ENCODE measurements at places on chromosomes 6 and 20.

DNA sequence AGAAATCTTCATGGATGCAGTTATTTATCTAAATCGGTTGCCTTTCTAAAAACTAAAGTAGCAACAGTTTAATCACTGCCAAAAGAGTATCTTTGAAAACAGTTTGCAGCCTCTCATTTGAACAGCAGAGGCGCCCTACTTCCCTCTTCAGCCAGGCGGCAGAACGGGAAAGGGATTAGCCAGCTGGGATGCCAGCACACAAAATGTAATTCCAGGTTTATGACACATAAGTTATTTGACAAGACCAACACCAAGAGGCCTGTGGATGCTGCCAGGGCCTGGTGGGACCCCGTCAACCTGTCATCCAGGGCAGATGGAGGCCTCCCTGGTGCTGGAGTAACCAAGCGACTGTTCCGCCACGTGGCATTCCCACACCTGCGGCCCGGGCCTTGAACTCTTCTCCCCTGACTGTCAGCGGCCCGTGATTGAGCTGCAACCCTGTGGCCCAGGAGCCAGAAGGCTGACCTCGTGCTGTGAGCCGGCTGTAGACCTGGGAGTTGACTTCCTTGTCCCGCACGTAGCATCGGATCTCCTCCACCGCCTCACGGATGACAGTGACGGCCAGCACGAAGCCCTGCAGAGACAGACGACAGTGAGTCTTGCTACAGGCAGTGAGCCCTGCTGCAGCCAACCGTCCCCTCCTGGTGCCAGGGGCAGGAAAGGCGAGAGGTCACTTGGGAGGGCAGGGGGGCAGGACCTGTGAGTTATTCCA, 55.5 kb downstream of the ATP9A start:
- no peak for DNase-seq

- no peak for DNase-seq
Observed at GRCh38 chr6:11580686-11581405, 43.3 kb downstream of the TMEM170B start.

DNA sequence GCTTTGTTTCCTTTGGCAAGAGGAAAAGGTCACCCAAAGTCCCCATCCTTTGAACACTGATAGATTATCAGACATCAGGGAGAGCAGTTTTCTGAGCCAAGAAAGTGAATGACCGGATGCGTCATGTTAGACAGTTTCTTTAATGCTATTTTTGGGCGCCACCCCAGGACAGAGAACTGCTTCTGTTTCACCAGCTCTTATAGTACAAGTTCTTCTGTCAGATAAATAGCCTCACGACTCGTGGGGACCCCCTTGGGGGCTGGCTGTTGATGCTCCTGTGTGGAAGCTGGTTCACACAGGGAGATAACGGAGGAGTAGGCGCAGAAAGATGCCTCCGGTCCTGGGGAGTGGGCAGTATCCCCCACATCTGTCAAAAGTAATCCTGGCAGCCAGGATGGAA, 54.6 kb downstream of the NPEPL1 start:
- no peak for DNase-seq

- DNase-seq = peak; percentile 41
Observed at GRCh38 chr20:46021361-46022359, 7.4 kb upstream of the SLC12A5 start.

- no peak for DNase-seq
Observed at GRCh38 chr20:63139837-63140236, 76.1 kb downstream of the YTHDF1 start.

- peak; percentile 59 for DNase-seq
Observed at GRCh38 chr6:14660806-14661579, 543.4 kb downstream of the CD83 start.

DNA sequence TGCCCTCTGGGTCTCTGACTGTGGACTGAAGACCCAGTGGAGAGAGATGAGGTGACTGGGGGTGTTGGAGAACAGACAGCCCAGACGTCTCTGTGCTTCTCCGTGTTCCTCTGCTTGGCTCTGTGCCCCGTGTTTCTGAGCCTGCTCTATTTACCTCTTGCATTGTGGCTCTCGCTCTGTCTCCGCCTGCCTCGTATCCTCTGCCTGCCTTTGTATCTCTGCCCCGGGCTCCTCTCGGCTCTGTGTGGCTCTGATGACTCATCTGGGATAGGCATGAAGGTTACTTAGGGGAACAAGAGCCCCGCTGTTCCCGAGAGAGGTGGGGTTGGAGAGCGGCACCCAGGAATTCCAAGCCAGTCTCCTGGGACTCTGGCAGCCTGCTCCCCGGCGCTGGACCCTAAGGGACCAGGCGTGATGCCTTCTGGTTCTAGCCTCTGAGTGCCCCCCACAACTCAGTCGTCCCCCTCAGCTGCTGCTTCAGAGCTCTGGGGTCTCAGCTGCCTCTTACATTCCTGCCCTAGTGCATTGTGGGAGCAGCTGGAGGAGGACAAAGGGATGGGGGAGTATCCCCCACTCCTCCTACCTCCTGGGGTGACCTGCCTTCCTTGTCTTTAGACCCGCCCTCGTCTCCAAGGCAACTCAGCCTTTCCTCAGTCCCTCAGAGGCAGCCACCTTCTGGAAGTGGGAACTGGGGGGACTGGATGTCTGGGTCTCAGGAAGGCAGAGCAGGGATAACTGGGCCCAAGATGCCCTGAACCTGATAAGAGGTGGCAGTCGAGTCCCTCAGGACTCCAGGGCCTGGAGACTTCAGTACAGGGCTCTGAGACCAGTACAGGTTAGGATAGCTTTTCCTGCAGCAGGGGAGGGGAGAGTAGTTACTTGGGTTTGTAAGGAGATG, 1.9 kb downstream of the DDR1 start:
- DNase-seq = no peak

DNA sequence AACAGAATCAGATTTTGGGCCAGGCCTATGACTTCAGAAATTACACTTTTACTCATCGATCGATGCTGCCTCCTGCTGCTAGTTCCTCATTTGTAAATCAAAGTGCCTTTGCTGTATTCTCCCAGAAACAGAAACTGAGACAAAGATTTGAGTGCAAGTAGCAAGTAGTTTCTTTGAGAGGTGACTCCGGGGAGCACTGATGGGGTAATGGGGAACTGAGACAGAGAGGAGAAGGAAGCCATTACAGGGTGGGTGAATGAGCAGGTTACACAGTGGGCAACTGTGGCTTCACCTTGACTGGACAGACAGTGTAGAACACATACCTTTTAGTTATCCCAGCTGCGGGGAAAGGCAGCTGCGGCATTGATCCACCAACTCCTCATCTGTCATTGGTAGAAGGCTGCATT, 9.7 kb upstream of the CD40 start:
- DNase-seq = no peak

DNA sequence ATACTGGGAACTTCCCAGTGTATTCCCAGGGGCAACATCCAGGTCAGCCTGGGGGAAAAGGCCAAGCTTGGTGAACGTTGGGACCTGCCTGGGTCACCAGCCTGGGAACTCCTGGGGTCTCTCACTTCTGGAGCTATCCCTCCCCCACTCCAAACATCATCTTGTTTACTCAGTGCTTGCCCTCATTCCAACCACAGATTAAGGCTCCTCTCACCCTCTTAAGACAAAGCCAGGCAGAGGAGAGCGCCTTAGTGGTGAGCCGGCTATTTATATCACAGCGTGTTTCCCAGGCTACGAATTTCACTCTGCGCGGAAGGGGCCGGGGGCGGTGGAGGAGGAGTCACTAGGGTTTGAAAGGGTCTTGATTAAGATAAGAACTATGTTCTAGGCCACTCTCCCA, 12.1 kb downstream of the PRPH2 start:
- DNase-seq = no peak

DNA sequence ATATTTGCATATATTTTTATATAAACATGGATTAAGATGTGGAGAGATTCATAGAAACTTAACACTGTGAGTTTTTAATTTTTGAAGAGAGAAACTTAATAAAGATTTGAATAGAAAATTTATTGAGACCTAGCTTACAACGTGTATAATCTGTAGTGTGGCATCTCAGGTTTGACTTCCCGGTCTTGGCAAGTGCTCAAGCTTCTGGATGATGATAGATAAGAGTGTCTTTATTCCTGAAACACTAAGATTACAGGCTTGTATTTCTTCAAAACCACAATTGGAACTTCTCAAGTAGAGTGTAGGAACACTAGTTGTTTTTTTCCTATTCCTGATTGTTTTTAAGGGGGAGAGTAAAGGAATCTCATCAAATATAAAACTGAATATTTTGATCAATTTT, 64.6 kb upstream of the NOTCH4 start:
- DNase-seq = no peak

GRCh38 chr6:114987281-114987680, 644.5 kb upstream of the HS3ST5 start:
- DNase-seq = no peak

DNA sequence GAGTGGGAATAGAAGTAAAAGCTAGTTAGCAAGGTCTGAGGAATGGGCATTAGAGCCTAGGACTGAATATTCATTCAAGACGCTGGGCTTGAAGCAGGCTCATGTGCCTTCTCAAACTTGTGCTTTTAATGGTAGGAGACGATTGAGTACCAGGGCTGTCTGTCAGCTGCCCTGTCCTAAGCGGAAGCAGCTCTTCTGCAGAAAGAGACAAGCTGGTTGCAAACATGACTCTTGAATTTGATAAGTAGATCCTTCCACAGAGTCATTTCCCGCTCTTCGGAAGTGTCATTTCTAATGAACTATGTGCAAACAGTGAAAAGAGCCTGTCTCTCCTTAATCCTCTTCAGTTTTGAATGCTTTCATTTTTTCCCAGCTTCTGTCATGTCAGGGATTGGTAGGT, 176.4 kb downstream of the TFAP2B start:
- DNase-seq = no peak

DNA sequence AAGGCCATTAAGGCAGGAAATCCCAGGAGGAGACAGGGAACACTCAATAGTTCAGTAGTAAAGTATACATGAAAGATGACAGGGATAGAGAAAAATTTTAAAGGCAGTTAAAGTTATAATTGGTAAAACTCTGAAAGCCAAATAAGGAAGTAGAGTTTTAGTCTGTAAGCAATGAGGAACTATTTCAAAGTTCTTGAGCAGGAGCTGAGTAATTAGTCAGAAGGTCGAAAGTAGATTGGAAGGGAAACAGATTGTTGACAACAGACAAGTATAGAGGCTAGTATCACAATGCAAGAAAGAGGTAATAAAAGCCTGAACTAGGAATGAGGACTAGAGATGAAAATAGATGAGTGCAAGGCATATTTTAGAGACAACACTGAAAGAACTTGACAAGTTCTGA, 150.3 kb downstream of the CDK19 start:
- no peak for DNase-seq

DNA sequence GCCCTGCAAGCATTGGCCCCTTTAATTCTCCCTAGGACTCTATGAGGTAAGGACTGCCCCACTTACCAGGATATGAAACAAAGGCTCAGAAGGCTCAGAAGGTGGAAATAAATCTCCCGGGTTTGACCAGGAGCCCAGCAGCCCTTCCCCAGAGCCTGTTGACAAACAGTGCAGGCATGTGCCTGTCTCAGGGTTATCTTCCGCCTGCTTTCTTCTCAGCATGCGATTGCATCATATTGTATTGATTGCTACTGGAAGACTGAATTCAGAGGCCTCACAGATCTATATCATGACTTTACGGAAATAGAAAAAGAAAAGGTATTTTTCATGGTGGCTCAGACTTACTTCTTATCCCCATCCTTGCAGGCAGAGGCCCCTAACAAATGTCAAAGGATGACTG, 92.7 kb downstream of the PHACTR3 start:
- no peak for DNase-seq

GRCh38 chr6:119966484-119966883, 616.9 kb upstream of the MAN1A1 start:
- DNase-seq = no peak

- DNase-seq = no peak
Observed at GRCh38 chr6:489001-489400, 97.4 kb downstream of the IRF4 start.

- no peak for DNase-seq
Observed at GRCh38 chr6:31831350-31832215, 4.0 kb downstream of the HSPA1B start.

GRCh38 chr6:143857651-143858050, 6.6 kb upstream of the ZC2HC1B start:
- no peak for DNase-seq

- DNase-seq = no peak
Observed at GRCh38 chr20:50368813-50369224, 141.4 kb upstream of the PTPN1 start.

DNA sequence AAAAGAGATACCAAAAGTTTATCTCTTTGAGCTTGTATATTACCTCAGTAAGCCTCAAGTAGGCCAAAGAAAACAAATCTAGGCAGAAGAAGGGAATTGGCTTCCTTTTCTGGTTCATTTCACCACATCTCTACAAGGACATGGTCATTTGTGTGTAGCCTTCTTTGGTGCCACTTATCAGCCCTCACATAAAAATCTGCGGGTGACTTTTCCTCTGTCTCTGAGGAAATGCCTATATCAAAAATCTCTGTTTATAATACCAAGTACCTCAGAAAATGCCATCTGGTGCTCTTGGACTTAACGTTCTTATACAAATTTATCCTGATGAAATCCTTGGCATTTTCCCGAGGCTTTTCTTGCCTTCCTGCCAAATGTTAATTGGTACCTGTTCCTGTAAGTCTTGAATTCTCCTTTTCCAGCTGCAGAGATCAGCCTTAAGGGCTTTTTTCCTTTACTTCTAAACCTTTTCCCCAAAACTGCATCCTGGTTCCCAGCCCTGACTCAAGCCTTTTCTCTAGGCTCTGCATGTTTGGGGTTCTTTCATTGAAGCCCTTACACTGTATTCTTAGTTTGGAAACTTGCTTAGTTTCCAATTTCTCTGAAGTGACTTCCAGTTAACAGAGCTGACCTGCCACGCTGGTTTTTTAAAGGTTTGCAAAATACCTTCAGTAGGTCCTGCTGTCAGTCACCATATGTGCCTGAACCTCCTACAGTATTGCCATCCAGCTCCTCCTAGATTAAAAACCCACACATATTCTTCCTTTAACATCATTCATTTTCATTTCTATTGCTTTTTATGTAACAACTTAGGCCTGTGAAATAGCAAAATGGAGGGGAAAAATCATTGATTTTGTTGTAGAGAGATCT, 191.2 kb upstream of the PREP start:
- DNase-seq = no peak

GRCh38 chr20:25099601-25100140, 17.7 kb upstream of the VSX1 start:
- no peak for DNase-seq

- DNase-seq = no peak
Observed at GRCh38 chr20:47962286-47962963, 177.1 kb upstream of the SULF2 start.

- no peak for DNase-seq
Observed at GRCh38 chr6:143233554-143234285, 173.0 kb downstream of the AIG1 start.

GRCh38 chr6:23394681-23395080, 731.3 kb upstream of the NRSN1 start:
- DNase-seq = no peak

Measured in activated T-helper 1 cell treated with anti-CD3 and anti-CD28 coated beads, Interleukin-12 subunit alpha, Interleukin-12 subunit beta, Interleukin-2, Interleukin-4 antibody, amounts not matched to agents 30 ng/mL and 10 ng/mL and 1 ng/mL, durations not matched to agents 14 hours and 24 hours and 36 hours (primary cell).